ENCODE measurements at places on chromosomes 1 and 21.
A peak's percentile ranks its signal among the peaks of the same experiment; 100 is the strongest.

- no peak for DNase-seq
Measured at GRCh38 chr1:202305168-202305567, 36.6 kb downstream of the UBE2T start.

DNA sequence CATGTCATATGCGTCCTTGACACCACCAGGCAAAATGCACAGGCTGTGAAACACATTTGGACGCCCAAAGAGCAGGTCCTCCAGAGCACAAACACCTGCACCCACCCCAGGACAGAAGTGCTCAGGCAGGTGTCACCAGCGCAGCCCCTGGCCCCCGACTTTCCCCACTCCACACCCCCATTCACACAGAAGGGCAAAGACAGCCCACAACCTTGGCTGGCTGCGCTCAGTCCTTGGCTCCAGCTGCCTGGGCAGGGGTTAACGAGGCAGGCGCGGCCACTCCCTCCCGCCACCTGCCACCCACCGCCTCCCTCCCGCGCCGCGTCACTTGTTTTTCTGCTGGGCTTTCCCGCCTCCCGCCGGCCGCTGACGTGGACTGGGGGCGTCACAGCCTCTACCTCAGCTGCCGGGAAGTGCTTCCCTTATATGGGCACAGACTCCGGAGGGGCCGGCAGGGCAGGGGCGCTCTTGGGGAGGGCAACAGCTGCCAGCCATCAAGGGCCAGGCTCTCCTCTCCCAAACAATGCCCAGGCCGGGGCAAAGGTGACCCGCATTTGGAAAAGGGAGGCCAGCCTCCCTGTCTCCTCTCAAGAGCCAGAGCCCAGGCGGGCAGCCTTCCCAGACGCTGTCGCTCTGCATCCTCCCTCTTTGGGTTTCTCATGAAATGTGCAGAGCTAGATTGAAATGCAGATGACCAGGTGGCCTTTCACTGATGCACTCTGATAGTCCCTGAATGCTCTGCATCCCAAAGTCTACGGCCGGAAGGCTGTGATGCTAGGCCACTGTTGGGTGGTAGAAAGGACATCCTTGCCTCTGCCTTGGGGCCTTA lies 14.8 kb upstream of the BTG2 start:
- DNase-seq, result peak; percentile 41

DNA sequence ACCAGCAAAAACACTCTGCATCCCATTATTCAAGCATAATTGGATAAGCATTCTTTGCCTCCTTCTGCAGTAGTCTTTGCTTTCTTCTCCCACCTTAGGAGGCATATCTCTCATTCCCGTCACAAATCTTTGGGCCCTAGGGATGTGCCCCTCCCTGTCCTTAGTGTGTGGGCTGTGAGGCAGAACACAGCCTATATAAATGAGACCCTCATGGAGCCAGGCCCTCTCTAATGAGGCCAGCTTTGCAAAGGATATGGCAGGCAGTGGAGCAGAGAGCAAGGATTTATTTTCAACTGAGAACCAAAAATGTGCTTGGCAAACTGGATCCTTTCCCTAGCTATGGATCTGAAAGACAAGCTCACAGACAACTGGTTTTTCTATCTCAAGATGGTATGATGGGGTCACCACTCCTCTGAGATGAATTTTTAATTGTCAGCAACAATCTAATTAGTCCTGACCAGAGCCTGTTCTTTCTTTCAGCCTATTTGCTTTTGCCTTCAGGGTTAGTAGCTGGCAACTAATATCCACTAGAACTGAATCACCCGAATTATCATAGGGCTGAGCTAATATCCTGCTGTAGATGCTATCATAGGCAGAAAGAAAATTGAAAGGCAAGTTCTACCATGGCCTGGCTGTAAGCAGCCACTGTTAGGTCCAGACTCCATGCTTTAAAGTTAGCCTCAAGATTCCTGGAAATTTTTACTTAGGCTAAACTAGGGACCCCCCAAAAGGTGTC lies 134.2 kb downstream of the SYT2 start:
- no peak for DNase-seq

DNA sequence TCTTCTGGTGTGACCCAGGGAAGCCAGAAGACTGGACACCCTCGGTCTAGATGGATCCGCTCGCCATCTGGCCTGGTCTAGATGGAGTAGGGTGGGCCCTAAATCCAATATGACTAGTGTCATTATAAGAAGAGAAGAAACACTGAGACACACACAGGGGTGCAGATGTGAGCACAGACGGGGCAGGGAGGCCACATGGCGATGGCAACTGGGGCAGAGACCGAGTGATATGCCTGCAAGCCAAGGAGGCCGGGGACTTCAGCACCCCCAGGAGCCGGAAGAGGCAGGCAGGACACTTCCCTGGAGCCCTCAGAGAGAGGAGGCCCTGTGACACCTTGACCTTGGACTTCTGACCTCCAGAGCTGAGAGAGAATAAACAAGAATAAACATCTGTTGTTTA lies 5.6 kb upstream of the TFF3 start:
- no peak for DNase-seq

DNA sequence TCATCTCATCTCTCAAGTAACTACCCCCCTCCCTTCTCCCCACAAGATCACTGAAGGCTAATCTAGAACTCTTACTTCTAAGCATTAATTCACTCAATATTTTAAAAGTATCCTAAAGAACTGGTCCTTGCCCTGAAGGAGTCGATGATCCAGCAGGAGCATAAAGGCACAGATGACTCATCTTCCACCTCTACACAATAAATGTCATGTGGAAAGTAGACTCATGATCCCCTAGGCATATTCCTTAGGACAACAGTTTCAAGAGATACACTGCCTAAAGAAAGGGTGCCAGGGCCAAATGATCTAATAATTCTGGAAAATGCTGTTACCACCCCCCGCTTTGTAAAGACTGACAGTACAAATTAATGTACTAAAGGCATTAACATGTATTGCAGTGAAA lies 85.8 kb upstream of the DIRAS3 start:
- peak; percentile 39 for DNase-seq

- no peak for DNase-seq
Measured at GRCh38 chr1:23035823-23036452, 16.7 kb downstream of the KDM1A start.
